Cardiac septum (tissue), 1 donor: ENCODE measurements at places on chromosomes 2 and 18. TPM values are rescaled to one million over a fixed set of nuclear protein-coding genes. Genes with fewer than 3 reads are reported as not detected.

DNA sequence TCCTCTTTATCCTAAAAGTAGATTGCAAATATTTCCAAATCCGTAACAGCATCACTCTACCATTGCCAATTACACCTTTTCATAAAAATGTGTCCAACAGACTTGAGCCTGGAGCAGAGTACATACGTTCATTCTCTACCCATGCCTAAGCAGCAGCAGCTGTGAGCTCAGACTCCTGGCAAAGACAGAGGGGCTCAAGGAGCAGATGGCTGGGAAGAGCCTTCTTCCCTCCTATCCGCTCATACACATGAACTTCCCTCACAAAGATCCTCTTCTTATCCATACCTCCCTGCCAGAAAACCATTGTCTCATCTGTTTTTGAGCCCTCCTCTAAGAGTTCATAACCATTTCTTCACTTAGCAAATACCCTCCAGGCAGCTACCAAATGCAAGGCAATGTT lies 164.3 kb upstream of the ARL4C start:
- no peak for DNase-seq

- no peak for DNase-seq
These were observed 669 bp downstream of the MARCHF7 start for GRCh38 chr2:159712929-159713420.

- no peak for DNase-seq
These were observed 807.0 kb downstream of the SLC4A3 start for GRCh38 chr2:220434385-220434784.

DNA sequence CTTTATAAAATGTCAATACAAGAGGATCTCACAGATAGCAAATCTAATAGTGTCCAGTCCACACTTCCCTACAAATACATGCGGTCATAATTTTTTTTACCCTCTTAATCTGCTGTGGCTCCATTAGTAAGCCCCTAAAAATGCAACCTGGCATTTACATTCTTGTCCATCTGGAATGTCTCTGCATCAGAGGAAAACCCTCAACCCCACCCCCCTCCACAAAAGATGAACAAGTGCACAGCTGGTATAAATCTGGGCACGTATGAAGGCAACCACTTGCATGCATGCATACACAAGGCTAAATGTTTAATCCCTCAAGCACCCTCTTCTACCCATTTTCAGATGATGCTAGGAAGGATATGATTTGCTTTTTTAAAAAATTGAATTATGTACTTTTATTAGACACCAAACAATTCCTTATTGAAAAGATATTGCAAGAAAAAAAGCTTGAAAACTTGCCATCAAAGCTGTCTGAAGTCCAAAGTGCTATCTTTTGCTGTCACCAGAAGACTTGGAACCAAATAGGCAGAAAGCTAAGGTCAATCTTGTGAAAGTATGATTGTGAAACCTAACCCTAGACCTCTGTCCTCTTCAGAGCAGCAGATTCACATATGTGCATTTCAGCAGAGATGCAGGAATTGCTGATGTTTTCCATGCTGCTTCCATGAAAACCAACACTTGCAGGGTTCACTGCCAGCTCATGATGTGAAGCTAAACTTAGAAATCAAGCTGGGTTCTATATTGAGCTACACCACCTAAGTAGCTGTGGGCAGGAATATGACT lies 39.0 kb downstream of the IRS1 start:
- no peak for DNase-seq

DNA sequence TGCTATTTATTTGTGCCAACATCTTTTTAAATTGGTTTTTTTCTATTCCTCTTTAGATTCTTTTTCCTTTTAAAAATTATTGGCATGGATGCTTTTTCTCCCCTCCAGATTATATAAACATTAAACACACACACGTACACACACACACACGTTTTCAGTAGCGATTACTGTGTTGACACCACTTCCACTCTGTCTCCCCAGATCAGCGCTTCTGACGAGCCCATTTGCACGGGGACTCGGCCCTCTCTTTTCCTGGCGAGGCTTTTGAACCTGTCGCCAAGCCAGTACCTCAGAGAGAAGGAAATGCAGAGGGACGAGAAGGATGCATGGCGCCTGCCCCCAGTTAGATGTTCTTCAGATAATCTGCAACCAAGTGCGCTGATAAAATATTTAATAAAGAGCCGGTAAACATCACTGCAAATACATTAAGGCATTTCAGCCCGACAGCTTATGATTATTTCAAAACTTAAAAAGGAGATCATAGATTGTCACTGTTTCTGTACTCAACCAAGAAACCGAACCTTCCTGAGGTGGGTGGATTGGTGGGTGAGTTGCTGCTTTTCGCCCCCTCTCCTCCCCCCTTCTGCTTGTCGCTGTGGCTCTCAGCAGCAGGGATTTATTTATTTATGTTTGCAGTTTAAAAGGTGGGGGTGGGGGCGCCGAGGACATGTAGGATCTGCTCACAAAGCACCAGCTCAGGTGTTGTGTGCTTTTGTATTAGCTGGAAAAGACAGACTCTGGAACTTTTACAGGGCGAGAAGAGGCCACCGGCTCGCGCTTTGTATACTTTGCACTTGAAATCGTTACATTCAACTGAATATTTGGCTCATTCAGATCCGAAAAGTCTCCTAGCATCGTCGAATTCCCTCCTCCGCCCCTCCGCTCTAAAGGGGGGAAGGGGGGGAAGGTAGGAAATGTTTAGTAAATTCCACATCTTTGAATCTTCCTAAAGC lies 787 bp upstream of the TBR1 start:
- no peak for DNase-seq

DNA sequence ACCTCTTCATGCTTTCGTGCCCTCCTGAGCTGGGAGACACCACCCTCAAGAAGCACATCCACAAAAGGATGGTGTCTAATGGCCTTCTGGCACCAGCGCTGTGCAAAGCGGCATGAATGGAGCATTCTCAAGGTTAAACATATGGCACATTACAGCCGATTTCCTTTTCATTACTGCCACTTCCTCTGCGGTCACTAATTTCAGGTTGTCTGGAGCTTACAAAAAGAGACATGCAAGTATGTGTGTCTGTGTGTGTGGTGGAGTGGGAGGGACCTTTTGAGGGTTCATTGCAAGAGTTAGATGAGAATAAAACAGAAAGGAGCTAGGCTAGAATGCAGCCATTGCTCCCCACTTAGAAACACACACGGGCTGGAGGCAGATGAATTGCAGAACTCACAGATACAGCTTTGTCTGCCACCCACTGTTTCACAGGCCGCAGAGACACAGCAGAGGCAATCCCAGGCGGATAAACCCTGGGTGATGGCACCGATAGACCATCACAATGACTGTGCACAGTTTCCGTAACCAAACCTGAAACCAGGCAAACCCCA lies 76.0 kb downstream of the TGIF1 start:
- DNase-seq, result no peak

The PRKAG3 gene
- 0.13 TPM for total RNA-seq

The CCDC178 gene
- 0.27 TPM for total RNA-seq
